ENCODE measurements at places on chromosomes 4 and X.

- no peak for DNase-seq
Observed at GRCh38 chr4:2179717-2180116, 62.2 kb downstream of the HAUS3 start.

GRCh38 chr4:147772459-147772969, 40.6 kb downstream of the ARHGAP10 start:
- no peak for DNase-seq

- DNase-seq = no peak
Observed at GRCh38 chr4:145418739-145419138, 62.9 kb upstream of the SMAD1 start.

- DNase-seq = no peak
Observed at GRCh38 chrX:23819385-23820234, 36.6 kb downstream of the SAT1 start.

DNA sequence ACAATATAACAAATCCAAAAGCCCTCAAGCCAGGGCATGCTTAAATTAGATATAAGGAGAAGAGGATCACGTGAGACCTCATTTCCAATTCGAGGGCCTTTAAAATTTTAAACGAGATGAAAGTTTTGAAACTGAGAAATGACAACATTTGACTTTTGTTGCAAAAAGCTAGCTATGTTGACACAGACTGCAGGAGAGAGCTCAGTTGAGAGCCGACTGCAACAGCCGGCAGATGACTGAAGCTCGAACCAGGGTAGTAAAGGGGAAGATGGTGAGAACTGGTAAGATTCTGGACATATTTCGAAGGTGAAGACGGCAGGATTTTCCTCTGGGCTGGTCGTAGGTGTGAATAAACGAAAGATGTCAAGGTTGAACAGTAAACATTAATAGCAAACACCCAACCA, 773 bp downstream of the PRMT9 start:
- no peak for DNase-seq

DNA sequence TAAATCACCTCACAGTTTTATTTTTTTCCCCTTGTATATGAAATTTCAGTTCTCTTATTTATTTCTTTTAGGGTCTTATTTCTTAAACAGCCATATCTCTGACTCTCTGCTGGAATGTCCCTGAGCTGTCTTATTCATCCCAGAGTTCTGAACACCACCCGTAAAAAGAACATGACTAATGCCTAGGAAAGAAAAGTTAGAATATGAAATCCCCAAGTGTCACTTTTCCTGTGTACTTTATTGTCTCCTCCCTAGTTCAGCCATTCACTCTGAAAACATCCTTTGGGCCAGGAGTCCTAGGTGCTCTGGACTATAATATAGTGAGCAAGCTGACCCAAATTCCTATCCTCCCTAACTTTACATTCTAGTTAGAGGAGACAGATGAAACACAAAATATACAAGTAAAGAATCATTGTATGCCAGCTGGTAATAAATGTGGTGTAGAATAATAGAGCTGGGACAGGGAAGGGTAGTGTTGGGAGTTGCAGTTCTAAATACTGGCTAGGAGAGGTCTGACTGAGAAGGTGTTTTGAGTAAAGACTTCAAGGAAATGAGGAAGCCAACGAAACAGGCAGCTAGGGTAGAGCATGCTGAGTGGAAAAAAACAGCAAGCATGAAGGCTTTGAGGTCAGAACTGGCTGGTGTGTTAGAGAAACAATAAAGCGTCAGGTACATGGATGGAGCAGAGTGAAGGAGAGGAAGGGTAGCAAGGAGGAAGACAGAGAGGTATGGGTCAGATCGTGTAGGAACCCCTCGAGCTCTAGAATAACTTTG, 40.6 kb upstream of the FTHL17 start:
- no peak for DNase-seq

GRCh38 chr4:8793571-8794160, 78.0 kb downstream of the HMX1 start:
- DNase-seq = no peak

DNA sequence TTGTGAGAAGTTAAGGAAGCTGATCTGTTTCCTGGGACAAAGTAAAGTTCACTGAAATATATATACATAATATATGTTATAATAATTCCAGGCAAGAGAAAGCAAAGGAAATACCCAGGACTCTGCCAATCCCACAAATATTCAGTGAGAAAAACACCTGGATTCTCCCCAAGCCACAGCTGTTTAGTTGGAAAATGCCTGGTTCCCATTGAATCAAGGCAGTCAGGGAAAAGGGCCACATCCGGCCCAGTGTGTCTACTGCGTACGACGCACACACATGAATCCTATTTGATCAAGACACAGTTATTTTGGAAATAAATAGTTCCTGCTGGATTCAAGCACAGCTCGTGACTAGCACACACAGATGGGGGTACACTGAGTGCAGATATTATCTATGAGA, 6.3 kb upstream of the DCHS2 start:
- no peak for DNase-seq

- DNase-seq = no peak
Observed at GRCh38 chr4:152579916-152580315, 44.0 kb upstream of the FBXW7 start.

DNA sequence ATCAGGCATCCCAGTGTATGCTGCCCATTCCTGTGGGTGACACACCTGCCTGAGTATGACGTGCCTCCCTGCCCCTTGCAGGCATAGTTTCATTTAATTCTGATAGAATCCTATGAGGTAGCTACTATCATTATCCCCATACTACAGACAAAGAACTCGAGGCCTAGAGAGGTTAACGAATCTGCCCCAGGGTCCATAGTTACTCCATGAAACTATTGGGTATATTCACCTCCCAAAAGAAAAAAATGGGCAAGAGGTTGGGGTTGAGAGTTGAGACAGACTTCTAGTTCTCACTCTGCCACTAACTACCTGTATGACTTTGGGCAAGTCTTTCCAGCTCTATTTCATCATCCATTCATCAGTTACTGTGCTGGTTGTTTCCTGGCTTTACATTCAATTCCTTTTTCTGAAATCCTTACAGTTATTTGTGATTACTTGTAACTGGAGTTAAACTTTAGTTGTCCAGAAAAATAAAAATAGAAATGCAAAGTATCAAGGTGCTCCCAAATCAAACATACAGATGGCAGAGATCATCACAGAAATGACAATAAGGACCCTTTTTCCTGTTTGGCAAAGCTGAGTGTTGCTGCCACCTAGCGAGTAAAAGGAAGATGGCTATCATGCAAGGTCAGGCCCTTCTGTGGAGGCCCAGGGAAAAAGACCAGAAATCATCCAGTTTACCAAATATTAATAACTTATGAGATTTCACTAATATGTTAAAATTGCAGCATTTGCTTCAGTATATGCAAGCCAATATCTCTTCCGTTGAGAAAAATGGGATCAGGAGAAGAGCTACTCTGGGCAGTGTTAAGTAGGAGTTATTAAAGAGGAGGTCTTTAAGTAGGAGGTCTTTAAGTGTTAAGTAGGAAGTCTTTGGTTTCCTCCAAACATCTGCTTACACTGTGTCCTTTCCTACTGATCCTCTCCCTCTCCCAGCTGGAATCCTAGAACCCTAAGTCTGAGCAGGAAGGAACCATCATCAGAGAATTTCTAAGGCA, 17.1 kb upstream of the MAP7D3 start:
- no peak for DNase-seq

DNA sequence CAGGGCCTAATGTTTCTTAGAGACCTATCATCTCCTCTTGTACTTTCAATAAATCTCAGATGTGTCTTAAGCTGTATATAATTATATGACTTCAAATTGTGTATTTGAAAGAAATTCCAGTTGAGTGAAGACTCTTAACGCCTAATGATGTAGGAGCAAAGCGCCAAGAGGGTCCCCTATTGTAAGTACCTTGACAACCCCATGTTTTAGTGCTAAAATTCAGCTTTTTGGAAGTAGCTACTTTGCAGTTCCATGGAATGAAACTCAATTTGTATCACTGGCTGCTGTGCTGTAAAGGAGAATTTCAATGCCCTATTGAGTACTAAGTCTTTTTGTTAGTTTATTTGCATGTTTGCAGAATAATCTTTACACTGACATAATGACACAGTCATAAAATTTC, 1826.6 kb upstream of the AGA start:
- DNase-seq = no peak

DNA sequence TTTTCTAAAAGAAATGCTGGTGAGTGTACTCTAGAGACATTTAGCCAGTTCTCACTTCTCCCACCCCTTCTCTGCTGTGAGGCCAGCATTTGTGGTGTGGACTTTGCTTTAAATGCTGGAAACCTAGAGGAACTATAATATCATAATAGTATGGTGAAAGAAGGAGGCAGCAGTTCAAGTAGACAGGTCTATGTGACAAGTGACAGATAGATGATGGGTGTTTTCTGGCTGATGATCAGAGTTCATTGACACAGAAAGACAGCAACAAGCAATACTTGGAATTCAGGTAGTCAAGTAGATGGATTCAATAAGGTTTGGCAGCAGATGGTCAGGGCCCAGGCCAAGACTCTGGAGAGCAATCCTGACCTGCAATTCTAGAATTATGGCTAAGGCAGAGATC, 317.5 kb downstream of the PCDH7 start:
- no peak for DNase-seq

- DNase-seq = no peak
Observed at GRCh38 chr4:10225096-10225495, 108.5 kb upstream of the WDR1 start.

DNA sequence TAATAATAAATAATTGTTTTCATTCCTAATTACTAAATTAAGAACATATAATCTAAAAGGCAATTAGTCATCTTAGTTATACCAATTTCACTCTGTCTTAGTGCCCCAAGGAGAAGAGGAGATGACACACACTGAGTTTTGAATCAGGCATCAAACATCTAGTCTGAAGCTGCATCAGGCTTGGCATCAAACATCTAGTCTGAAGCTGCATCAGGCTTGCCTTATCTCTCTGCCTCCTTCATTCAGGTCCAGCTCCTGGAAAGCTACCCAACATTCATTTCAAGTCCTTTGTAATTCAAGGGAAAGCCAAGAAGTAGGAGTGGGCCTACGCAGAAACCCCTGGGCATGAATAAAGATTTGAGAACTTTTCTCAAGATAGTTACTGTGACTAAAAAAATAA, 62.2 kb downstream of the SH3RF1 start:
- no peak for DNase-seq

GRCh38 chr4:112765317-112765974, 128.5 kb downstream of the LARP7 start:
- DNase-seq = no peak

DNA sequence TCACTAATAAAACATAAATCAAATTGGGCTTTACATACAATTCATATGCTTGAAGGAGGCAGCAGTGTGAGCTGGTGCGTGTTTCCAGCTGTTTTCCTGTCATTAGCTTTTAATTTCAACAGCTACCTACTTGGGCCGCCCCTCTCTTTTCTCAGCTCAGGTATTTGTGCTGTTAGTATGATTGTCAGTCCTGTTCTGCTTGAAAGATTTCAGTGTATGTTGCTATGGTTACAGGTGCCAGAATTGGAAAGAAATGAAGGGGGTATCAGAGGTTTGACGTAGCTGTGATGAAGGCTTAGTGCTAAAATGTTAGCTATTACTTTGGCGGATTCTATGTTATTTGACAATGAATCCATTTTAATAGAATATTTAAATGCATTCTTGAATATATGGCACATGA, 440.3 kb downstream of the ZIC3 start:
- DNase-seq = no peak

DNA sequence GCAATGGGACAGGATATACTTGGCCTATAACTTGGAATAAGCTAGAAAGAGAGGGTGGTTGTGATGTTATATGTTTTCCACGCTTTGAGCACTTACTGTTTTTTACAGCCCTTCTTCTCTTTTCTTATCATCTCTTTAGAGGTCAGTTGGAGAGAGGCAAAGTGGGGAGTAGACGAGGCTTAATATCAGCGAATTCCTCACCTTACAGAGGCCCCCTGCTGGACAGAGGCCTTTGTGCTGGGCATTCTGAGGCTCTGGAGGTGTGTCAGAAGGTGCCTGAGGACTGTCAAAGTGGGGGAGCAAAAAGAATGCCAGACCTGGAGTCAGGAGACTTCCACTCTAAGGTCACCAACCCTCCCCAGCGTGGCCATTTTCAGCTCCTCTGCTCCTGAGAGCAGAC, 42.5 kb downstream of the MAMLD1 start:
- DNase-seq = no peak

DNA sequence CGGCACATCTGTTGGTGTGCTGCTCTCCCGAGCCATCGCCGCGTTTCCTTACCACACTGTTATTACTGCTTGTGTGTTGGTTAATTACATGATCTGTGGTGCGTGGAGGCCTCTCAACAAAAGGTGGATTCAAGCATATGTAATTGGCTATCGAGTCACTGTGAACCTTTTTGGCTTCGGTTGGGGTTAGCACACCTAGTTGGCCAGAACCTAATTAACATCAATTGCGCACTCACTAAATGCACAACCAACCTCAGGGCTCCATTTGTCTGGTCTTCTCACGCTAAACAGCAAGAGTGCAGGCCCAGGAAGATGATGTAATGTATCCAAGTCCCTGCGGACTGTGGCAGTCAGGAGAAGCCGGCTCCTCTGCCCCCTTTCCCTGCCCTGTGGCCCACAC, 17.4 kb downstream of the ENPP6 start:
- DNase-seq = no peak

- DNase-seq = no peak
Observed at GRCh38 chrX:34483980-34484379, 173.1 kb downstream of the TMEM47 start.

DNA sequence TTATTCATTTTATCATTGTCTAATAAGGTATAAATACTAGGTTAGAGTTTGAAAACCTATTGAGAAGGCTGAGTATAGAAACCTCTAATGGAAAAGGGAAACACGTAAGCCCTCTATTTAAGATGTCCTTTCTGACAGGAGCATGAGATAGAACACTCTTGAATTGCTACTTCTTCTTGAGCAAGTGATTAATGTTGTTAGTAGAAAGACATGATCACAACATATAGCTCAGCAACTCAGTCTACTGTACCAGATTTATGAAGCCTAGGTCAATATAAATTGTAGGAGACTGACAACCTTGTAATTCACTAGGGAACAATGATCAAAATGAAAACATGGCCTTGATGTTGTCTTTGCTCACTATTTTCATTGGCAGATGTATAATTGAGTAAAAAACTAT, 189.7 kb downstream of the ANTXR2 start:
- DNase-seq = no peak

- DNase-seq = no peak
Observed at GRCh38 chr4:15455290-15455689, 14.4 kb upstream of the CC2D2A start.

DNA sequence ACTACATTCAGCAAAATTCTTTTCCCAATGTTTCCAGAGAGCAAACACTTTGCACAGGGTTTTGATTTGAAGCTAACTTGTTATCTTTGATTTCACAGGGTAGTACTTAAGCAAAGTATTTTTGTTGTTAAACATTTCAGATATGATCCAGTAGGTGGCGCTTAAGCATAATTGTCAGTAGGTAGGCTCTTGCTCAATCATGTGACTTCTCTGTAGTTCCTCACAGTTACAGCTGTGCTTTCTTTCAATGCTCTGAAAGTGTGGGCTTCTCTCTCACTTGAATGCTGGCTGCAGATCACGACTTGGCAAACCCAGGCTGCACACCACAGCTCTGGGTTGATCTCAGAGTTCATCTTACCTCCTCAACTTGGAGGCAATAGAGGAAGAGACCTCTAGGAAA, 1016.5 kb downstream of the SH3BGRL start:
- DNase-seq = no peak
